Chondrocyte (in vitro differentiated cells): ENCODE measurements at places on chromosomes 13 and 19. TPM values are rescaled to one million over a fixed set of nuclear protein-coding genes. Genes with fewer than 3 reads are reported as not detected.

The GARIN5A gene
- 1.7 to 2.1 TPM (median 1.9 TPM) in 3 replicates for total RNA-seq

The IL27RA gene
- total RNA-seq, result 2.5 to 3.0 TPM (median 2.9 TPM) in 3 replicates

The MIA gene
- 1.4 to 2.6 TPM (median 2.4 TPM) in 3 replicates for total RNA-seq

The PTH2 gene
- total RNA-seq, result not detected in 3 replicates

The ONECUT3 gene
- not detected in 3 replicates for total RNA-seq

The ZNF613 gene
- total RNA-seq, result 6.4 to 7.2 TPM (median 6.5 TPM) in 3 replicates

The TPTE2 gene
- total RNA-seq, result not detected in 3 replicates

The OR4F17 gene
- total RNA-seq, result not detected in 3 replicates

The KIR2DL3 gene
- total RNA-seq, result not detected in 3 replicates
